H1 (cell line): ENCODE measurements at places on chromosomes 11 and 22.

GRCh38 chr11:10201343-10201742 lies 92.7 kb downstream of the SBF2 start:
- no peak overlapping the region for H3K4me3 ChIP-seq
- no peaks in the 10 kb centered on the region for H3K27me3 ChIP-seq
- H3K27ac ChIP-seq: no peak overlapping the region
- H3K4me1 ChIP-seq: peaks cover 4% of the 10 kb centered on the region

DNA sequence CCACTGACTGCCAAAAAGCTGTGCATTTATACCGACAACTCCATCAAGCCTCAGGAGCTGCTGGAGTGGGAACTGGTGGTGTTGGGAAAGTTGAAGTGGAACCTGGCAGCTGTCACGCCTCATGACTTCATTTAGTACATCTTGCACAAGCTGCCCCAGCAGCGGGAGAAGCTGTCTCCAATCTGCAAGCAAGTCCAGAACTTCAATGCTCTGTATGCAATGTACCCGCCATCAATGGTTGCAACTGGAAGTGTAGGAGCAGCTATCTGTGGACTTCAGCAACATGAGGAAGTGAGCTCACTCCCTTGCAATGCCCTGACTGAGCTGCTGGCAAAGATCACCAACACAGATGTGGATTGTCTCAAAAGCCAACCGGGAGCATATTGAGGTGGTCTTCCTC lies at the start of gene SLC22A25:
SLC22A25 (minus strand) TSS at position 67 of the 400 bp plus-strand sequence. CDS start 13,947 bp downstream, outside the sequence.
- H3K27me3 ChIP-seq: no peaks in the 10 kb centered on the region
- no peak within 1 kb of the TSS for H3K27ac ChIP-seq
- no peaks in the 10 kb centered on the region; the same call in 1 of the 2 replicates for H3K4me1 ChIP-seq
- DNase-seq: no peak

GRCh38 chr11:8531312-8531711 lies 62.7 kb downstream of the STK33 start:
- H3K4me1 ChIP-seq: no peaks in the 10 kb centered on the region
- no peak overlapping the region for H3K27ac ChIP-seq
- no peaks in the 10 kb centered on the region for H3K27me3 ChIP-seq
- no peak overlapping the region for H3K4me3 ChIP-seq
- H3K36me3 ChIP-seq: no peaks in the 10 kb centered on the region

DNA sequence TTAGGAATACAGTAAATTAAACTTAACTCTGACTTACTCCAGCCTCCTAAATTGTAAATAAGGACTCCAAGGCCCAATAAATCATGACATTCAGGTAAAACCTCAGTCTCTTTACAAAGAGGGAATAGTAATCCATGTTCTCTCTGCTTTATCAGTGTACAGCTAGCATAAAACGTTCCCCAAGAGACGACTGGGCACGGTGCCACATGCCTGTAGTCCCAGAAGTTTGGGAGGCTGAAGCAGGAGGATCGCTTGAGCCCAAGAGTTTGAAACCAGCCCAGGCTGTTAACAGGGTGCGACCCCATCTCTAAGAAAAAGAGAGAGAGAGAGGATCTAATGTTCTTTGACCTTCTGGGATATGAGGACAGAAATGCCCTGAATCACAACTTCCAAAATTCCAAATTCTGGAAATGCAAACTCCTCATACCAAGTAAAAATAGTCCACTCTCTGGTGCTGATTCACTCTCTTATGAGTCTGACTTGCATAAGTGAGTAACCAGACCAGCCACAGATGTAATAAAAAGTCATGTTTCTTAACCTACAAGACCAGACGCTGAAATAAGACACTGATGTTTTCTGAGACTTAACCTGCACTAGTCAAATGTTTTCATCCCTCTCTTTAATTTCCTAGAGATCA lies 25.5 kb downstream of the NNMT start:
- no peaks in the 10 kb centered on the region for H3K27me3 ChIP-seq
- H3K27ac ChIP-seq: no peak overlapping the region
- H3K36me3 ChIP-seq: no peaks in the 10 kb centered on the region
- DNase-seq: no peak
- peaks cover 2% of the 10 kb centered on the region; the same call in 1 of the 2 replicates for H3K4me1 ChIP-seq

DNA sequence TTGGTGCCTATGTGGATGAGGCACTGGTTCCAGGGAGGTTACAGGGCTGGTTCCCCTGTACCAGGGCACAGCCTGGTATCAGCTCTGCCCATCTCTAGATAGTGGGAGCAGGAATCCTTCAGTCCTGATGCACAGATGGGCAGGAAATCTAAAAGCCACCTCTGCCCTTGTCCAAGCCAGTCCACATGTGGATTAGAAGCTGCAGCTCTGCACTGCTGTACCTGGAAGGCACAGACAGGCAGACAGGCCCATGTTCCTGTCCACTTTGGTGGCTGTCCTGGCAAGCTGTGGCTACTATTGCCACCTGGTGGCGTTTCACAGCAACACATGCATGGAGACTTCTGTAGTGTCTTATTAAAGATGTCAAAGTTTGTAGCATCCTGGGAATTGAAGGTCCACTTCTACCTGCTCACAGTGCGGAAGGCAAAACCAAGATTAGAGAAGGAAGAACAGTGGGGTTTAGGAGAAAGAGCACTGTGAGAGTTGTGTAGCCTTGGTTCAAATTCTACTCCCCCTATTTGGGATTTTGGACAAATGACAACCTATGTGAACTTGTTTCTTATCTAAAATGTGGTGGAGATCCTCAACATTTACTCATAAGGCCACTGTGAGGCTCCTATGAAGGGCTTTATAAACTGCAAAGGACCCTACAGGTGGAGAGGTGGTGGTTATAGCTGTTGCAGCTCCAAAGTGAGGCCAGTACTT lies 30.1 kb downstream of the NAV2 start:
- no peaks in the 10 kb centered on the region for H3K27me3 ChIP-seq
- DNase-seq: peak; percentile 84
- no peak overlapping the region for H3K27ac ChIP-seq
- no peak overlapping the region for H3K4me3 ChIP-seq
- H3K4me1 ChIP-seq: peaks cover 12% of the 10 kb centered on the region
- H3K36me3 ChIP-seq: no peaks in the 10 kb centered on the region

- H3K27me3 ChIP-seq: no peaks in the 10 kb centered on the region; the same call in 1 of the 2 replicates
- H3K36me3 ChIP-seq: no peaks in the 10 kb centered on the region
- no peak overlapping the region for H3K4me3 ChIP-seq
- peaks cover 16% of the 10 kb centered on the region for H3K4me1 ChIP-seq
- no peak overlapping the region for H3K27ac ChIP-seq
Observed at GRCh38 chr22:43272869-43273318, 70.3 kb downstream of the SCUBE1 start.

- no peak for DNase-seq
- H3K27me3 ChIP-seq: no peaks in the 10 kb centered on the region; the same call in none of the 2 replicates
- H3K4me1 ChIP-seq: peaks cover 4% of the 10 kb centered on the region; the same call in 1 of the 2 replicates
- H3K36me3 ChIP-seq: no peaks in the 10 kb centered on the region
Observed at GRCh38 chr22:37162221-37163095, 12.7 kb upstream of the IL2RB start.

- H3K27ac ChIP-seq: no peak overlapping the region
- no peak overlapping the region for H3K4me3 ChIP-seq
- no peak for DNase-seq
Observed at GRCh38 chr11:82757660-82758357, 24.1 kb upstream of the FAM181B start.

GRCh38 chr11:64152841-64153691 lies 12.8 kb downstream of the MACROD1 start:
- peaks cover 11% of the 10 kb centered on the region for H3K4me1 ChIP-seq
- H3K27me3 ChIP-seq: no peaks in the 10 kb centered on the region; the same call in 1 of the 2 replicates
- no peak overlapping the region for H3K27ac ChIP-seq
- H3K4me3 ChIP-seq: no peak overlapping the region
- no peak for DNase-seq

DNA sequence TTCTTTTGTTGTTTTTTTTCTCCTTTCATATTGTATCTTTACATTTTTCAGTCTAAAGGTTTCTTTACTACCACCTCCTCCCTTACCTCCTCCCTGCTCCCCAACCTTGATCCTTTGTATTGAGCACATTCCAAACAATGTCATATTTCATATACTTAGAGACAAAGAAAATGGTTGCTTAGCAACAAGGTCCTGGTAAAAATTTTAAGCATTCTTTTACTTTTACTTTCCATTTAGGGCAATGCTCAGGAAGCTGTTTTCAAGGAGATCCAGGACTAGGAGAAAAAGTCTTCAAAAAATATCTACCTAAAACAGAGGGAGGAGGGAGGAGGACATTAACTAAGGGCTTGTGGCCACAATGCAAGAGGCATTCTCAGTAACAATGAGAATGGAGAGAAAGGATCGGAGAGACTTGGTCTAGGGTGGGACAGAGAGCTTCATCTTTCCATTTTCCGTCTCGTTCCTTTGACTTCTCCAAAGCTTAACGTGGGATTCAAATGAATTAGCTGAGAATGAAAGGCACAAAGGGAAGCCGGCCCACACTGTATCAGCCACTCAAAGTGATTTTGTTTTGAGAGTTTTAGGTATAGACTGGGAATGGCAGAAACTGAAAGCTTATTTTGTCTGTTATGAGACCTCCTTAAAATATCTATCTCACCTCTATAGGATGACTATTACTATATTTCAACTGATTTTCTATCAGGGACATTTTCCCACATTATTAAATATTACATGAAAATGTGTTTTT lies 455.7 kb downstream of the RAB38 start:
- H3K27ac ChIP-seq: no peak overlapping the region
- H3K27me3 ChIP-seq: no peaks in the 10 kb centered on the region
- no peaks in the 10 kb centered on the region for H3K4me1 ChIP-seq
- H3K36me3 ChIP-seq: no peaks in the 10 kb centered on the region

DNA sequence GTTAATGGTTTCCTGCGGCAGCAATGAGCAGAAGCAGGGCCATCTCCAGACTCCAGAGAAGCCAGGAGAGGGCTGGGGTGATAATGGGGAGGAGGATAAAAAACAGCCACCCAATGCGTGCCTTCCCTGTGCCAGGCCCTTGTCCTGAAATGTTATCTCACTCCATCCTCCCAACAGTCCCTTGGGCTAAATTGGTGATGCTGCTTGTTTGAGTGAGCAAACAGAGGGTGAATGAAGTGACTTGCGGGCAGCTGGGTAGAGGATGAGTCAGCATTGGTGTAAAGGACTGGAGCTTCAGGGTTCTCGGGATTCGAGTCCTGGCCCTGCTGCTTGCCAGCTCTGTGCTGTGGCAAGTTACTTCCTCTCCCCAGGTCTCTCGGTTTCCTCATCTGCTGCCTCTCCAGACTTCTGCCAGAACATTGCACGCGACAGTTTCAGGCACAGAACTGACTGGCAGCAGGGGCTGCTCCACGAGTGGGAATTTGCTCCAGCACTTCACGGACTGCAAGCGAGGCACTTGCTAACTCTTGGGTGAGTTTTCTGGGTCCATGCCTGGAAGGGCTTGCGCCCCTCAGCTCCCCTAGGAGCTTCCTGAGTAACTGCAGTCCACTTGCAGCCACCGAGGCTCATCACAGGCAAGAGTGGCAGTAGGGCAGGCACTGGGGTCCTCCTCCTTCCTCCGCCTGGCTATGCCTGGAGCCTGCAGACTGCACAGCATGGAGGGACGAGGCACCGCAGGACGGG lies at the start of gene P2RY6:
P2RY6 (plus strand) TSS at position 403 of the 744 bp plus-strand sequence. CDS start 24,181 bp downstream, outside the sequence.
- H3K4me3 ChIP-seq: no peak within 1 kb of the TSS
- H3K27ac ChIP-seq: no peak within 1 kb of the TSS

DNA sequence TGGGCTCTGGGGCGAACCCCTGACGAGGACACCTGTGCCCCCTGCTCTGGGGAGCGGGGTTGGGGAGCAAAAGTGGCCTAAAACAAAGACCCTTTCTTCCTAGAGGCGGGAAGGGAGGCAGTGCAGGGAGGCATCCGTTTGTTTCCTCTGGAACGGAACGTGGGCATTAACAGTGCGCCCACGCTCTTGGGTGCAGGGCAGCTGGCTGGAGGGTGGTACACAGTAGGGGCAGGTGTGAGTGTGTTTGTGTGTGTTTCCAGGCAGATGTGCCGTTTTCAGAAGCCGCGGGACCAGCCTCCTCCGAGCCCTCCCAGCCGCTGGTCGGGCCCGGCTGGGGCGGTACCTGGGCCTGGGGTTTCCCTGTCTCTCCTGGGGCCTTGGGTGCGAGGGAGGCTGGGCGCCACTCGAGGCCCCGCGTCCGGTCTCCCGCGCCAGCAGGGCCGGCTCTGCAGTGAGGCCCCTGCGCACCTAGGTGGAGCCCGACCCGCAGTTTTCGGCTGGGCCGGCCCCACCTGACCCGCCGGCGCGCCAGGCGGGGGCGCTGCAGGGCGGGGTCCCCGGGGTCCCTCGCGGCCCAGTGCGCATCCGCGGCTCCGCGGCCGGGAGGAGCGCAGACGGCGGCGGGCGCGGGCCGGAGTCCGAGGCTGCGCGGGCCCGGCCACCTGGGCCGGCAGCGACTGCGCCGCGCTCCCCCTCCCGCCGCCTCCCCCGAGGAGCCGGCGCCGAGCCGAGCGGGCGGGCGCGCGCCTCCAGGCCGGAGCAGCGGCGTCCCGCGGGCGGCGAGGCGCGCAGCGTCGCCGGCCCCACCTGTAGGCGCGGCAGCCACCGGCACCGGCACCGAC lies 1252.7 kb downstream of the BRD1 start:
- peak; percentile 85 for DNase-seq
- H3K27ac ChIP-seq: no peak overlapping the region

DNA sequence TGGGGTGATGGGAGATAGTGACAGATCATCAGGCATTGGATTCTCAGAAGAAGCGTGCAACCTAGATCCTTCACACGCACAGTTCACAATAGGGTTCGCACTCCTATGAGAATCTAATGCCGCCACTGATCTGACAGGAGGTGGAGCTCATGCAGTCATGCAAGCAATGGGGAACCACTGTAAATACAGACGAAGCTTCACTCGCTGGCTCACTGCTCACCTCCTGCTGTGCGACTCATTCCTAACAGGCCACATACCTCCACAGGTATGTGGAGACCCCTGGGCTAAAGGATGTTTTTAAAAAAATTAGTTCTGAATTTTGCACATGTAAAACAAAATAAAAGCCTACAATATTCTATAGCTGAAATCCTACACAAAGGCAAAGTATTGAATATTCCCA lies 20.5 kb upstream of the TEAD1 start:
- H3K4me1 ChIP-seq: no peaks in the 10 kb centered on the region
- no peaks in the 10 kb centered on the region for H3K27me3 ChIP-seq

GRCh38 chr22:24436553-24436952 lies 9.2 kb downstream of the ADORA2A start:
- H3K4me3 ChIP-seq: no peak overlapping the region
- DNase-seq: no peak
- no peak overlapping the region for H3K27ac ChIP-seq
- no peaks in the 10 kb centered on the region; the same call in 1 of the 2 replicates for H3K27me3 ChIP-seq
- H3K36me3 ChIP-seq: no peaks in the 10 kb centered on the region
- H3K4me1 ChIP-seq: no peaks in the 10 kb centered on the region
